ENCODE measurements at places on chromosomes 1 and 21.

DNA sequence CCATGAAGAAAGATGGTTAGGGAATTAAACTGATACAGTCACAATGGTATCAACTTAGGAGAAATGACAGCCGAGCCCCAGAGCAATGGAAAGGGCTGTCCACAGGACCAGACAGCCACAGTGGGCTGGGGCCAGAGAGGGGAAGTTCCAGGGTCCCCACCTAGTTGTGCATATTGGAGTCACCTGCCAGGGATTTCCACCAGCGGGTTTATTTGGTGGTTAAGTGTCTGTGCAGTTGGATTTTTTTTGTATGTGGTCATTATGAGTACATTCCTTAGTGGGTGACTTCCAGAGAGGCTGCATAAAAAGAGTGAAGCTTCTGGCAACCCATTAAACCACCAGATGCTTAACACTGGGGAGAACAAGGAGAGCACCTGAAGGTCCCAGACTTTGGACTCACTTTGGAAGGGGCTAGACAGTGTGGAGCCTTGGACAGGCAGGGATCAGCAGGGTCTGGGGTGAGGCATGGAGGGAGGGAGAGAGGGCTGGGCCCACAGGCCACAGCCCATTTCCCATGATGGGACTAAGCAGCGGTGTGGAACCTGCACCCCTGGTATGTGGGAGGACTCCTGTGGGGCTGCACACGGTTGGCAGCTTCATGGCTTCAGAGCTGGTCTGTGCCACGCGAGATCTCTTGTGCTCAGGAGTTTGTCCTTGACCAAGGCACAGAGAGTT is 7.8 kb upstream of the PTTG1IP start:
- no peak for DNase-seq

GRCh38 chr1:177360791-177361190 is 190.0 kb downstream of the BRINP2 start:
- DNase-seq: no peak

- no peak for DNase-seq
Observed at GRCh38 chr21:45309987-45310381, 22.3 kb upstream of the POFUT2 start.

- no peak for DNase-seq
Observed at GRCh38 chr1:206792939-206793607, 20.8 kb upstream of the IL10 start.

GRCh38 chr1:224329484-224329841 is 509 bp downstream of the NVL start:
- DNase-seq: no peak

- no peak for DNase-seq
Observed at GRCh38 chr1:180167721-180168467, 13.2 kb downstream of the QSOX1 start.

- DNase-seq: no peak
Observed at GRCh38 chr21:36676039-36676950, 22.6 kb upstream of the SIM2 start.

GRCh38 chr1:229046251-229046853 is 224.6 kb upstream of the RAB4A start:
- DNase-seq: no peak

DNA sequence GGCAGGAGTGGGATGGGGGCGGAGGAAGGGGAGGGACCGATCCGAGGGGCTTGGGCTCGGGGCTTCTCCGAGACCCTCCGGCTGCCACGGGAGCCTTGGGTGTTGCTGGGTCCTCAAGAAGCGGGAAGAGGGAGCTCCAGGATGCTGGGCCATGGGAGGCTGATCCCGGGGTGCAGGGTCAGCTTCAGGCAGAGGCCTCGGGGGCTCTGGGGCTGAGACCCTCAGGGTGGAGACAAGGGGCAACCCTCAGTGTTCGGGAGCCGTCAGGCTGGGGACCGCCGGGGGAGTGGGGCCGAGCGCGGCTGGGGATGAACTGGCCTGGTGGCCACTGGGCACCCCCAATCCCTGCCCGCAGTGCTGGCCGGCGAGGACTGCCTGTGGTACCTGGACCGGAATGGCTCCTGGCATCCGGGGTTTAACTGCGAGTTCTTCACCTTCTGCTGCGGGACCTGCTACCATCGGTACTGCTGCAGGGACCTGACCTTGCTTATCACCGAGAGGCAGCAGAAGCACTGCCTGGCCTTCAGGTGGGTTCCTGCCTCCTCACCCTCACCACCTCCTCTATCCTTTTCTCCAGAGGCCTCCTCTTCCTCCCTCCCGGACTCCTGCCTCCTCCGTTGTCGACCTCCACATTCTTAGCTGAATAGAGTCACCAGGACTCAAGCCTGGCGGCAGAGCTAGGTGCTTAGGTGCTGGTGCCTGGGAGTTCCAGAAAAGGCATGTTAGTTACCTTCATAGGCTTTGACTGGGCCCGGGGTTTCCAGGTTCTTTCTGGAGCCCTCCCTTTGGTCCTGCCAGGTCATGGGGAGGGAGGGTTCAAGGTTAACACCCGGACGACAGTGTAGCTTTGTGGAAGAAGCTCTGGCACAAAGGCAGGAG is 631 bp downstream of the SHISA4 start:
- DNase-seq: no peak

- no peak for DNase-seq
Observed at GRCh38 chr1:114344656-114345055, 166.3 kb downstream of the TRIM33 start.

GRCh38 chr1:151011154-151011850 is 3.1 kb downstream of the PRUNE1 start:
- DNase-seq: no peak

DNA sequence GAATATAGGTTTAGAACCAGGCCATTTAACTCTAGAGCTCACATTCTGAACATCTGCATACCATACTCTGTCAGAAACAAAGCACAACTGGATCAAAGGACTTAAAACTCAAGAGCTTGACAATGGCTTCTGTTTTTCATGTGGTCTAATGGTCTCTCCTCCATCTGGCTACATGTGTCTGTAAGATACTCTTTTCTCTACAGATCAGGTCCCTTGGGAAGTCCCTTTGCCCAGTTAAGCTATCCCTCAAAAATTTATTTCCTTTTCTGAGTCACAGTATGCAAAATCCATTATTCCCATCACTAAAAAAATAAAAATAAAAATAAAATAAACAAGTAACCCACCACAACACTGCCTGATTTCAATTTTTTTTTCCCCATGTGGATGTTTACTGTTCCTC is 357.0 kb upstream of the PRMT6 start:
- no peak for DNase-seq

DNA sequence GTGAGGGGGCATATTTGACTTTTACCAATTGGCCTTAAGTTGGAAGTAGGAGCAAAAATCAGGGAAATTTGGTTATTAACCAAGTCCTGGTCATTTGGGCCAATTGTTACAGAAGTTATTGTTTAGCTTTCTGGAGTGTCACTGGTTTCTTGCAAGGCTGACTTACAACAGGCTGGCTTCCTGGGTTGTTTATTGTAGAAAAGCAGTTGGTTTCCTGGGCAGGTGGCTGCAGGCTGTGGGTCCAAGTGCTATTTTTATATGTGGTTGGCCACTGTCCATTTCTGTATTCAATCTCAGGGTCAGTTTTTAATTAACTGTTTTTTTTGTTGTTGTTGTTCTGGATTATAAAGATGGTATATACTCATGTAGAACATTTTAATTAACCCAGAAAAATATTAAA is 174.1 kb downstream of the KCNJ6 start:
- DNase-seq: no peak

DNA sequence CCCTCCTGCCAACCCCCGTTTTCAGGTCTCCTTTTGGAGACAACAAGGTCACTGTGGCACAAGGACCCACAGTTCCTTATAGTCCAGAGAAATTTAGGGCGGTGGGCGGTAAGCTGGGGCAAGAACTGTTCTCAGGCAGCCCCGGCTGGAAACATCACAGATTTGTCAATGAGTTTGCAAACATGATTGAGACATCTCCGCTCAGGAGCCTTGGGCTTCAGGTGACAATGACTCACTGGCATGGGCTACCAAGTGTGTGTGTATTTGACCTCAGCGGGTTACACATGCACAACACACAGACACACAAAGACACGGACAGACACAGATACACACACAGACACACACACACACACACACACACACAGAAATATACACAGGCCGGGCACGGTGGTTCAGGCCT is 58.2 kb upstream of the ABCG1 start:
- DNase-seq: no peak

All from NCI-H1436 (cell line).